ENCODE measurements at places on chromosomes 1 and 21.

GRCh38 chr1:182807907-182808306 lies 18.3 kb downstream of the NPL start:
- DNase-seq, result no peak

- DNase-seq, result no peak
These were observed 77.1 kb downstream of the PIK3CD start for GRCh38 chr1:9728451-9729295.

- no peak for DNase-seq
These were observed 19.1 kb upstream of the KIAA1614 start for GRCh38 chr1:180893614-180894013.

GRCh38 chr1:24857507-24858133 lies 72.5 kb downstream of the RUNX3 start:
- DNase-seq, result no peak

GRCh38 chr1:162361349-162361748 lies 15.3 kb downstream of the SPATA46 start:
- DNase-seq, result no peak

GRCh38 chr1:17852383-17852782 lies 97.2 kb downstream of the ACTL8 start:
- no peak for DNase-seq

GRCh38 chr1:234932511-234933430 lies 195.9 kb downstream of the TOMM20 start:
- DNase-seq, result no peak

DNA sequence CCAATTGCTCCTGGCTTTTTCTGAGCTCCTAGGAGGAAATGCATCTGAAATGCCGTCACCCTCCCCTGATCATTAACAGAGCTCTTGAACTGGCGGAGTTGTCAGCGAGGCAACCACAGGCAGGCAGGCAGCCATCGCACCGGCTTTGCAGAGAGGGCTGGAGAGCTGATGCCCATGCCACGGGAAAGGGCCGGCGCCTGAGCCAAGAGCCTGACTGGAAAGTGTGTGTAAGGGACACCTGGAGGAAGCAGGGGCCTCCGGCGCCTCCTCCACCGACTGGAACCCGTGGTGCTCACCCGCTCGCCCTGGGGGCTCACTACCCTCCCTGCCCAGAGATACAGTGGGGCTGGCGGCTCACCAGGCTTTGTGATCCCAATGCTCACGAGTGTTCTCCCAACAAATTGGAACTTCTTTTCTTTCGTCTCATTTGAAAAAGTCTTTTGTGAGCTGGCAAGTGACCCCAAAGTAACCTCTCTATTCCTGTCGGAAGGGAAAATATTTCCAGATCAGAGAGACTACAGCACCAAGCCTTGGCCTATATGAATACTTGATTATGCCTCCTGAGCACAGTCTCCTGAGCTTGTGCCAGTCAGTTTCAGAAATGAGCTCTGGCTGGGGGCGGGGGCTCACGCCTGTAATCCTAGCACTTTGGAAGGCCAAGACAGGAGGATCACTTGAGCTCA lies 97.7 kb upstream of the SLC25A33 start:
- no peak for DNase-seq

DNA sequence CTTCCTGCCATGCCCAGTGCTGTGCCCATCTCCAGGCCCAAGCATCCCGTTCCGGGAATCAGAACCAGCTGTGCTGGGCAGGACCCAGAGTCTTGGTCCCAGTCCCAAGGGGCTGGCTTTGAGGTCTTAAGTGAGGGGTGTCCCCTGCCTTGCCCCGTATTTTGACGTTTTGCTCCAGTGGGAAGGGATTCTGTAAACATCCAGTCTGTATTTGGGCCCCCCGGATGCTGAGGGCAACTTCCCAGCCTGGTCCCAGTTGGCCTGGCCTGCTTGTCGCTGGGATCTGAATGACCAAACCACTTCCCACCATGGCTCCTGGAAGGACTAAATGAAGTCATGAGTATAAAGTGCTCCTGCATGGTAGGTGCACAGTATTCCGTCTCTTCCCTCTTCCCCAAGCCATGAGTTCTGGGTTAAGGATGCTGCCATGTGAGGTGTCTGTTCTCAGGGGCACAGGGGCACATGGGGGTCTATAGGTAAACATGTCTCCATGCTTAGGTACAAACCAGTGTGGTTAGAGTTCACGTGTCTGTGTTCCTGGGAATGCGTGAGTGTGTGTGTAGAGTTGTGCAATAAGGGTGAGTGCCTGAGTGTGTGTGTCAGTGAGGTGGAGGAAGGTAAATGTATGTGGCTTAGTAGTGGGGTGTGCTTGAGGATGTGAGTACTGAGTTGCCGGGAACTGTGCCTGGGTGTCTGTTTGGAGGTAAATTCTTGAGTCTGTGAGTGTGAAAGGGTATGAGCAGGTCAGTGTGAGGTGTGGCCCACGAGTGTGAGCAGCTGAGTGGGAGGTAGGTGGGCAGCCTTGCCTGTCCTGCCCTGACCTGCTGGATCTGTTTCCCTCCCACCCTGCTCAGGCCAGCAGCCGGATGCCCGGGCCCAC lies 1.5 kb downstream of the B4GALT2 start:
- DNase-seq, result no peak

- peak; percentile 52 for DNase-seq
These were observed 51.0 kb downstream of the BACH1 start for GRCh38 chr21:29349702-29350101.

GRCh38 chr1:168893359-168893801 lies 164.4 kb upstream of the DPT start:
- DNase-seq, result no peak

- no peak for DNase-seq
These were observed 83.9 kb downstream of the CRB1 start for GRCh38 chr1:197351821-197352440.

GRCh38 chr1:115877511-115877910 lies 36.6 kb upstream of the NHLH2 start:
- DNase-seq, result no peak

DNA sequence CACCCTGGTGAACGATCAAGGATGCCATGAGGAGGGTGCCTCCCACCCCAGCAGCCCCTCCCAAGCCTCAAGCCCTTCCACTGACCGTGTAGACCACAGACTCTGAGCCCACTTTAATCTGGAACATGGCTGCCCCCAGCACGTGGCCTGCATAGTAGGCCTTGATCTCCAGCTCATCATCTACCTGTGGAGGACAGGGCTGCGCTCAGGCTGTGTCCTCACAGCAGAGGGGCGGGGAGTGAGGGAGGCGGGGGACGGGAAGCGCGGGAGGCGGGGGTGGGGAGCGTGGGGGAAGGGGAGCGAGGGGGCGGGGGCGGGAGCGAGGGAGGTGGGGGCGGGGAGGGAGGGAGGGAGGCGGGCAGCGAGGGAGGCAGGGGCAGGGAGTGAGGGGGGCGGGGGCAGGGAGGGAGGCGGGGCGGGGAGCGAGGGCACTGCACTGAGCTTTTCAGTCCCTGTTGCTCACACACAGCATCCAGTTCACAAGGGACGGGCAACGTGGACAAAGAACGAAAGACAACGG lies 7.1 kb downstream of the PUSL1 start:
- no peak for DNase-seq

- DNase-seq, result peak; percentile 13
These were observed 26.7 kb downstream of the BTG3 start for GRCh38 chr21:17585875-17586450.

DNA sequence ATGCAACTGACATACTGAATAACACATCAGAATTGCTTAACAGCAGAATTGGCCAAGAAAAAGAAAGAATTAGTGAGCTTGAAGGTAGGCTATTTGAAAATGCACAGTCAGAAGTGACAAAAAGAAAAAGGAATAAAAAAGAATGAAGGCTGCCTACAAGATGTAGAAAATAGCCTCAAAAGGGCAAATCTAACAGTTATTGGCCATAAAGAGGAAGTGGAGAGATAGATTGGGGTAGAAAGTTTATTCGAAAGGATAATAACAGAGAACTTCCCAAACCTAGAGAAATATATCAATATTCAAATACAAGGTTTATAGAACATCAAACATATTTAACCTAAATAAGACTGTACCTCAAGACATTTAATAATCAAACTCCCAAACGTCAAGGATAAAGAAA lies 67.5 kb downstream of the ATP6V1G3 start:
- DNase-seq, result no peak

DNA sequence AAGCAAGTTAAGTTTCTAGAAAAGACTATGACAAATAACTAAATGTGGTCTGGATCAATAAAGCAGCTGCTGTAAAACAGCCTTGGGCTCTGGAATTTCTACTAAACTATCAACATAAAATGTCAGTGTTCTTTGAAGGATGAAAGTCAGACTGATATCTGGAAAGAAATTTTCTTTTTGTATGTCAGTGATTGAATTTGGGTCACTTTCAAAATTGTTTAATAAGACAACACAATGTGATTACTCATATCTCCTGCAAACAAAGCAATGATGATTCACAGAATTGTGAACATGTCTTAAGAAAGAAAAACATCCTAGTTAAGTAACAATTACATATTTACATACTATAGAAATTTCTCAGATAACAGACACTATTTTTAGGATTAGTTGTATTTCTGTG lies 826.4 kb downstream of the PLA2G4A start:
- DNase-seq, result no peak
